ENCODE measurements at places on chromosomes 4 and X.

- DNase-seq, result peak; percentile 9
Observed at GRCh38 chr4:133808151-133808550, 393.4 kb downstream of the PABPC4L start.

DNA sequence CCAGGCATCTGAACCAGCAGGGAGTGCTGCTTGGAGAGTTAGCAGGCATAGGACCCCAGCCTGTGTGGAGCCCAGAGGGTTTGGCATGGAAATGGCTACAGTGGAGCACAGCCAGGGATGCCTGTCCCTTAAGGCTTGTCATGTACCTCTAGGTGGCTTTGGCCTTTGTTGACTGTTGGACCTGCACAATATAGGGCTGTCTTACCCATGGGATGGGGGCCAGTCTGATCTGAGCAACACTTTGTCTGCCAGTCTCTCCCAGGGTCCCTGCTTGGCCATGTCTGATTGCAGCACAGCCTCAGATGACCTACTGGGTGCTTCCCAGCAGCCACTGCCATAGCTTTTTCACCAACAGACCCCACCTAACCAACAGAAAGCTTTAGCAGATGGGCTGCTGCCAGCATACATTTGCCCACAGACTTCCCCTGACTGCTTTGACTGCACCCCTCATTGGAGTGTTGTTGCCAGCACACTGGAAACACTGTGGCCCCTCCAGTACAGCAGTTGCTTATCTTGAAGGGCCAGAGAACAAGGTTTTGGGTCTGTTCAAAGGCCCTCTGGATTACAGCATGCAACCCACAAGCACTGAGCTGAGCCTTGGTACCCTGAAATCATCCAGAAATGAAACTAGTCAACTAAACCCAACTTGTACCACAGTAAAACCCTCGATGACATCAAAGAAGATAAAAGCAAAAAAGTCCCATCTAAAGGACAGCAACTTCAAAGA, 22.1 kb downstream of the ANAPC10 start:
- no peak for DNase-seq

GRCh38 chr4:75737398-75737797, 13.0 kb downstream of the USO1 start:
- no peak for DNase-seq

DNA sequence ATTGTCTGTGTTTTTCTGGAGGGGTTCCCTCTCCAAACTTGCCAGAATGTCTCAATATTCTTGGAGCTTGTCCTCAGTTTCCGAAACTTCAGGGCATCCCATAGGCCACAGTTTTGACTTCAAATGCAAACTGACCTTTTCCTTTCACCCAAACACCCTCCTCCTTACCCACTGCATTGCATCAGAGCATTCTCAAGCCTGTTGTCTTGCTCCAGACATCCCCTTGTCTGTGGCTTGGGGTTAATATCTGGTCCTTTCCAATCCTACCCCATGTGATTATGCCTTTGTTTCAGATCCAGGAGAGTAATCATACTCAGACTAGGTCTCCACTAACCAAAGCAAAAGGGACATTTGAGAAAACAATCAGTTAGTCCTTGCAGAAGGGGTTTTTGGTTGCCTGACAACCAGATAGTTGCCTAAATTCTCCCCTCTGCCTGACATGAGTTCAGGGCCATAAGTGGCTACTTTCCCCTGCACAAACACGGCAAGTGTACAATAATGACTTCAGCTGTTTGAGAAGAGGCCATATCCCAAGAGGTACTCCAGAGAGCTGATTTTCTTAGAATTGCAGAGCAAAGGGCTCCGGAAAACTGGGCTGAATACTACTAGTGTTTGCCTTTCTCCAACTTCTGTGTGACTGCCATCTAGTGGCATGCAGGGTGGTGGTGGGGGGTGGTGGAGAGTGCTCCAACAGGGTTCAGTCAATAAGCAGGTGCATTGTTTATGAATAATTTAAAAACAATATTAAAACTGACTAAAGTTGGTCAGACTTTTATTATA, 130.2 kb downstream of the CHRDL1 start:
- peak; percentile 27 for DNase-seq

GRCh38 chr4:76326515-76326914, 20.0 kb downstream of the STBD1 start:
- no peak for DNase-seq

DNA sequence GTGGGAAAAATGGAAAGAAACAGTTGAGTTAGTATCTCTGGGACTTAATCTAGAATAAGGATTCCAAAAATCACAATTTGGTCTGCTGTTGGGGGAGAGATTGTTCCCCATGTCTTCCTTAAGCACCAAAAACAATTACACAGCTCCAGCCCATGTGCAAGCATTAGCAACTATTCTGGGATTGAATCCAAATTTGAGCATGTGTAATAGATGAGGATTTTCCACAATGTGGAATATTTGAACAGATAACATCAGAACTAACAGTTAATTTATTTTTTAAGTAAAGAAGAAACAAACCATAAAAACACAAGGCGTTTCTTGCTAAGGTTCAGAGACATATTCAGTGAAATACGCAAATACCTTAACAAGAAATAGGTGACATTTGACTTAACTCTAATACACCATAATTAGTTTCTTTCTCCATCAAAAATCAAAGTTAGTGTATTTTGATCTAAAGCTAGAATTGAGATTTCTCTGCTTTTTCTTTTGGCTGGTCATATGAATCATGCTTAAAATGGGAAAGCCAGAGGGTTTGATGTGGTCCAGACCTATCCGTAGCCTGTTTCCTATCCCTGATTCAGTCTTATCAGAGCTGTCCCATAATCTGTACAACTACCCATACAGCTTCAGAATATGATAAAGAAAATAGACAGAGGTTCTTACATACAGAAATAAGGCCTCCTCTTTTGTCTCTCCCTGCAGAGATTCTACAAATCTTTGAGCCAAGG, 413.4 kb downstream of the PACRGL start:
- DNase-seq, result peak; percentile 32

- DNase-seq, result peak; percentile 15
Observed at GRCh38 chrX:46601283-46601682, 27.7 kb downstream of the CHST7 start.

GRCh38 chr4:2787230-2788100, 5.4 kb upstream of the SH3BP2 start:
- DNase-seq, result no peak

GRCh38 chrX:21156632-21157031, 217.6 kb upstream of the CNKSR2 start:
- no peak for DNase-seq

DNA sequence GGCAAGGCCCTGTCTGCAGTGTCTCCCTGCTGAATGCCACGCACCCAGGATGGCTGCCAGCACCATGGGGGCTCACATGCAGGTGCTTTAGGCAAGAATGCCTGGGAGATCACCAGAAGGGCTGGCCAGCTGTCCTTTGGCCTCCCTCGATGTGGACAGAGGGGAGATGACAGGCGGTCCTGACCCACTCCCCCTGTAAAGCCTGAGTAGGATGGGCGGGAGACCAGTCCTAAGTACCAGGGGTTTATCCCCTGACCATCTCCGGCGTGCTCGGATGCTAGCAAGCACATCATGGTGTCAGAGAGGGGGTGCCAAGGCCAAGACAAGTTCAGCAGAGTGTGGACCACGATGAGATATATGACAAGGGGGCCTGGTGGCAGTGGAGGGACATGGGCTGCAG, 5.3 kb downstream of the PDZD4 start:
- no peak for DNase-seq

- no peak for DNase-seq
Observed at GRCh38 chr4:119162174-119162573, 26.5 kb downstream of the MYOZ2 start.

GRCh38 chr4:89324671-89325070, 17.1 kb upstream of the GPRIN3 start:
- DNase-seq, result peak; percentile 43

GRCh38 chrX:2863646-2864045, 34.9 kb downstream of the GYG2 start:
- peak; percentile 61 for DNase-seq

DNA sequence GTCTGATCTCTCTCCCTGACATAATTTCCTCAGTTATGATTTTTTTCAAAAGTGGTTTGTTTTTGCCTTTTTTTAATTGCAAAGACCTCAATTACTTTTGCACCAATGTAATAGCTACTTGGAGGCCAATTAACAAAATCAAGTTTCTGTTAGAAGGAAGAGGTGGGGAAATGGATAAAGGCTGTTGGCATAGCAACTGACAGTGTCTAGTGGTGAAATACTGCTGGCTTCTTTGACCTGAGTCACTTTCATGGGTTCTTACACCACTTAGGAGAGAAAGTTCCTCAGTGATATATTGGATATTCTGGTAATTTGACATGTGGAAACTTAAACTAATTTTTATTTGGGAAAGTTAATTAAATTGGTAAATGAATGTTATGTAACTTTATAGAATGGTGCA, 26.5 kb upstream of the ATP8A1 start:
- no peak for DNase-seq

- no peak for DNase-seq
Observed at GRCh38 chrX:106467422-106467821, 144.4 kb upstream of the RADX start.

GRCh38 chrX:114889481-114889880, 127.9 kb downstream of the IL13RA2 start:
- no peak for DNase-seq

GRCh38 chrX:141467442-141467841, 117.1 kb downstream of the SPANXA1 start:
- DNase-seq, result no peak

DNA sequence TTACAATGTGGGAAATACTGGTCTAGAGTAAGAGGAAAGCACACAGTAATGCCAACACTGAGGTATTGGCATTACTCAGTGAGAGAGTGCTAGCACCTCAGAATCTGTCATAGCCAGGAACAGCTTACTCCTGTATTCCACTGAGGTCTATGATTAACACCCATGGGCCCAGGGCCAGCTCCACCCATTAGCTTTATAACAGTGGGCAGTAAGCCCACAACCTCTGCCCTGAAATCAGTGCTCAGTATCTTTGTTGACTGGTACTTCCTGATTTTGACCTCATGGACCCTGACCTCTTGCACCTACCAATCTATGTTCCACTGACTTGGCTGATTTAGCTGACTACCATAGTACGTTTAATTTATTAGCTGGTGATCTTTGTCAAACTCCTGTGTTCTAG, 56.1 kb downstream of the LANCL3 start:
- DNase-seq, result no peak

GRCh38 chr4:106032851-106033286, 137.6 kb downstream of the NPNT start:
- peak; percentile 51 for DNase-seq

GRCh38 chrX:19931146-19931545, 43.7 kb upstream of the SH3KBP1 start:
- DNase-seq, result peak; percentile 16

GRCh38 chrX:31170792-31171191, 99.0 kb upstream of the FTHL17 start:
- no peak for DNase-seq

- DNase-seq, result no peak
Observed at GRCh38 chr4:109658871-109659410, 44.3 kb downstream of the CASP6 start.

- DNase-seq, result peak; percentile 36
Observed at GRCh38 chr4:121062521-121062920, 9.8 kb downstream of the NDNF start.

DNA sequence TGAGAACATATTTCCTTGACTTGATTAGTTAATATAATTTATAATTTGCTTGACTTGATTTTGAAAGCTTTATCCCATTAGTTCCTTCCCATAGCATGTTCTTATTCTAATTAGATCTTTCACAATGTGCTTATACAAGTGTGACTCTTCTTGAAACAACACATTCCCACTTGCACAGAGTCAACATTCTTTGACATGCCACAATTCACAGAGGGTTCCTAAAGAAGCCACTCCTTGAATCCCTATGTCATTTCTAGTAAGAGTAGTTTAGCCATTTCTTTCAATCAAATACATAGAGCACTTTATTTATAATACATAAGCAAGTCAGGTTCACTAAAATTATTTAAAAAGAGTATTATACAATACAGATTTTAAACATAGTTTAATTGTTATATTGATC, 228.9 kb upstream of the GRID2 start:
- no peak for DNase-seq

GRCh38 chrX:46912603-46913491, 626 bp downstream of the JADE3 start:
- DNase-seq, result peak; percentile 53

GRCh38 chrX:104566681-104567501, 892 bp downstream of the IL1RAPL2 start:
- DNase-seq, result no peak

DNA sequence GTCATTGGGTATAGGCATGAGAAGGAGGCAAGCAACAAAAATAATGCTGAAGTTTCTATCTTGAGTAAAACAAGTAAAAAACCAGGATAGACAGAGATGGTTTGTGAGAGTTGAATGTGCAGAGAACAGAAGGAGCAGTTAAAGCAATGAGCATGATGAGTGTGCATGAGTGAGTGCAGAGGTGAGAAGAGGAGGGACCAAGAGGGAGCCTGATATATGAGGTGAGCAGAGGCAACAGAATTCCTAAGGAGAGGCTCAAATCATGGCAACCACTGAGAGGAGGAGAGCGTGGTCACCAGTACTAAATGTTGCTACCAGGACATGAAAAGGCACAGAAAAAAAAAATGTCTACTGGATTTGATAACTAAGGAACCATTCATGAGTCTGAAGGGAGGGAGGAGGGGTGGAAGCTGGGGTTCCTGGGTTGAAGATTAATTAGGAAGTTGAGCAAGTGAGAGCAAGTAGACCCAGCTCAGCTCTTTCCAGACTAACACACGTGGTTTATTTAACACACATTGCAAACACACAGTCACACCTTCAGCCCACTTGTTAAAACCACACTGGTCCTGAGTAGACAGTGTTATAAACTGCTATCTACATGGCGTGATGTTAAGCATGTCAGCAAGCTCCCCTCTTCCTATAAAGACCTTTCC, 69.0 kb upstream of the IQCM start:
- DNase-seq, result peak; percentile 7

- DNase-seq, result peak; percentile 17
Observed at GRCh38 chr4:77742054-77742453, 77.1 kb downstream of the CNOT6L start.

DNA sequence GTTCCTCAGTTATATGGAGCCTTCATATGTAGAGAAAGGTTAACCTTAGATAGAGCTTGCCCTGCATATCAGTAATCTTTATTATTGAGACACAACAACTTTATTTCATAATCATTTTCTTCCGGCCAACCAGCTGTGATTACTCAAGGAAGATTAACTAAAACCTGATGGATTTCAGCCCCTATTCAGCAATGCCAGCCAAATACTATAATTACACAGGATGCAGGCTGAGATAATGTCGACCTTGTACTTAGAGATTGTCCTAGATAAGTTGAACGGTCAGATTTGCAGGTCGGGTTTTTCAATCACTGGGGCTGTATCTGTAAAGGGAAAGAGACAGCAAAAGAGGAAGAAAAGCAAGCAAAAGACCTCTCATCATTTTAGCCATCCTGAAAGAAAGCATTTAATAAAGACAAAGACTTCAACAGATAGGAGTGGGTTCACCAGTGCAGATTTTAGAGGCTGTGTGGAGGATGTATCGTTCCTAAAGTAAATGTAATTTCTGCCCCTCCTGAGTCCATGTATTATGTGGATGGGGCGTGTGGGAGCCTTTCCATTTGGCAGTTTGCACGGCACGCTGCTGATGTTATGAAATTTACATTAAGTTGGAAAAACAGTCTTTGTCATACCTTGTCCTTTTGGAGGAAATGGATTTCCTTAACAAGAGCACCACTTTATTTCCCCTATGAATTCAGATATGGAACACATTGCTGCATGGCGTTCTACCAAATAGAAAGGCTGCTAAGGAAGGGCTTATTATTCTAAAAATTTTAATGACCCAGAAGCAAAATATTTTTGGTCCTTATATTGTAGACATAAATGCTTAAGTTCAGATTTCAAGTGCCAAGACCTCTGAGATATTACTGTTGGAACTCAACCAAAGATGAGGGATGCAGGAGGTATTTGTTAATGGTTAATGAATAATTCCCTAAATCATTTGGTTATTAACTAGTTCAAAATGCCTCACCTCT, 496.7 kb downstream of the SPRY1 start:
- DNase-seq, result peak; percentile 74
